Stomach (tissue), 19 donors: ENCODE measurements at places on chromosomes 1 and 21. TPM values are rescaled to one million over a fixed set of nuclear protein-coding genes. Genes with fewer than 3 reads are reported as not detected.

BRDT gene
- not detected for total RNA-seq

LINGO4 gene
- 3.2 TPM for total RNA-seq

DNA sequence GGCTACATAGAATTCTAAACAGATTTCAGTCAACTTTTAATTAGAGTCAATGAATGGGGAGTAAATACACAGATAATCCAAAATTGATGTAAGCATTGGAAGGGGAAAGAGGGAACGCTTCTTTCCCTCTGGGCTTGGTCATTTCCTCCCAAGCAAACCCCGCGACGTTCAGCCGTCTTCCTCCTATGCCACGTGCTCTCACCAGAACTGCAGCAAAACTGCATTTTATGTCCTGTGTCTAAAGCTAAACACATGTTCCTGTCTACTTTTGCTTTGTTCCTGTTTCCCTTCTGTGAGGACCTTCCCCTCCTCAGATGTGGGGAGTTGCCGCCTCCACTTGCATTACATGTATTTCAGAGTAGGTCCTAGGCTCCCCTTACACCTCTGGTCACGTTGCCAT lies 27.2 kb downstream of the UTP25 start:
- no peak for DNase-seq

GRCh38 chr1:36320291-36320761 lies 3.1 kb downstream of the EVA1B start:
- DNase-seq: no peak

- DNase-seq: no peak
Measured at GRCh38 chr1:109917051-109917767, 6.6 kb downstream of the CSF1 start.

DNA sequence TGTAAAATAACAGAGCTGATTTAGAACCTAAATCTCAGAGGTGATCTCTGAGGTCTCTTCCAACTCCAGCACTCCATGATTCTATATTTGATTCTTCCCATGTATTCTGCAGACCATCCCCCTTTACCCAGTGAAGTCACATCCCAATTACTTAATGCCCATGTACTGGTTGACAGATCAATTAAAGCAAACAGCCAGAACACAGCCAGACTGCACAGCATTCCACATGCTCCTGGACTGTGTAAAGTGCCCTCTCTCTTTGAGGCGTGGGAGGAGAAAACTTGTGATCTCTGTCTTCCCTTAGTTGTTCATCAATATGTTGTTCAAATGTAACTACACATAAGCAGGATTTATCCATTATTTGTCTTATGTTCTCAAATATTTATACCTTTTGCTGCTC lies 18.1 kb downstream of the NOS1AP start:
- DNase-seq: no peak

DNA sequence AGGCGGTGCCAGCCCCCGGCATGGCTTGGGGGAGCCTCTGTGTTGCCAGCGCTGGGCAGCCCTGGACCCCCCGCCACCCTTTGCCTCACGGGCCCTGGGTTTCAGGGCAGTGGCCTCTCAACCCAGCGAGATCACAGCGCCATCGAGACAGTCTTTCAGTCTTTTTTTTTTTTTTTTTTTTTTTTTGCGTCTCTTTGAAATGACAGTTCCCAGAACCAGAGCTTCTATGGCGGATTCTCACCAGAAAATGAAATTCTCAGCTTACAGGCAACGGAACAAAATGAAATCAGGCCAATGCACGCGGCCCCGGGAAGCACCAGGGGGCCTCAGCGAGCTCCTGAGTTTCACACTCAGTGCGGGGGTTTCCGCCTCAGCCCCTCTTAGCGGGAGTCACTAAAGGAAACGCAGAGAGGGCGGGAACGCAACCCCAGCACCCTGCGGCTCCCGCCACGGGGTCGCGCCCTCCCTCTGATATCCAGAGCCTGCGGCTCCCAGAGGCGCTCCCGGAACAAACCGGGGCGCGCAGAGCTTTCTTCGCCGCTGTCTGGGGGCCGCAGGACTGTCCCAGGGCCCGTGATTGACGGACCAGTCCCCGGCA lies 8.0 kb upstream of the COL6A1 start:
- DNase-seq: peak; percentile 66

GRCh38 chr21:45859041-45859761 lies 122.4 kb upstream of the COL6A1 start:
- DNase-seq: no peak
